ENCODE measurements at places on chromosomes 2 and 18.
A peak's percentile ranks its signal among the peaks of the same experiment; 100 is the strongest.

DNA sequence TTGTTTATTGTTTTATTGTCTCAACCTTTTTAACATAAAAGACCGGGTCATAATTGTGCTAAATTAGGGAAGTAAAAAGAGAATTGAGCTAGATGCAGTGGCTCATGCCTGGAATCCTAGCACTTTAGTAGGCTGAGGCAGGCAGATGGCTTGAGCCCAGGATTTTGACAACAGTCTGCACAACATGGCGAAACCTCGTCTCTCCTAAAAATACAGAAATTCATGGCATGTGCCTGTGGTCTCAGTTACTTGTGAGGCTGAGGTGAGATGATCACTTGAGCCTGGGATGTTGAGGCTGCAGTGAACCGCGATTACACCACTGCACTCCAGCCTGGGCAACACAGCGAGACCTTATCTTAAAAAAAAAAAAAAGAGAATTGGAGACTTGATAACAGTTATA lies 104.2 kb upstream of the TTC27 start:
- no peak for DNase-seq

DNA sequence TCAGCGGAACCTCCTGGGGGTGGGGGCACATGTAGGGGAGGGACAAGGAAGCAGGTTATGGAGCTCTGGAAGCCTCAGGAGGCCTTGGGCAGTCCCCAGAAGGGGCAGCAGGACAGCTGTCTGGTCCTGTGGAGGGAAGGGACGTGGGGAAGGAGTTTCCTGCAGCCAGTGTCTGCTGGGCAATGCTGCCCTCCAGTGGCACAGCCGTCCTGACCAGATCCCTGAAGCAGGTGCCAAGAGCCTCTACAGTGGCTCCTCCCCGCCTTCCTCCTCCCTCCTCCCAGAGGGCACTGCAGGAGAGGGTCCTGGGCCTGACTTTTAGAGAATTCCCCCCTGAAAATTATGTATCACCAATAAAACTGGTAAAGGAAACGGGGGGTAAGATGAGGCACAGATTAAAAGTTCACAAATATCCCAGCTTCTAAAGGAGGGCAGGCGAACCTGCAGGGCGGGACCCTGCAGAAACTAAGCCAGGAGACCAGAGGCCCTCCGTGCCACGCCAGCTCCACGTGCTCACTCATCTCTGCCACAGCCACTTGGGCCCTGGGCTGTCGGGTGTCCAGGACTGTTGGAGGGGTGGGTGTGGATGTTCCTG lies 258.5 kb downstream of the TWIST2 start:
- peak; percentile 36 for DNase-seq

DNA sequence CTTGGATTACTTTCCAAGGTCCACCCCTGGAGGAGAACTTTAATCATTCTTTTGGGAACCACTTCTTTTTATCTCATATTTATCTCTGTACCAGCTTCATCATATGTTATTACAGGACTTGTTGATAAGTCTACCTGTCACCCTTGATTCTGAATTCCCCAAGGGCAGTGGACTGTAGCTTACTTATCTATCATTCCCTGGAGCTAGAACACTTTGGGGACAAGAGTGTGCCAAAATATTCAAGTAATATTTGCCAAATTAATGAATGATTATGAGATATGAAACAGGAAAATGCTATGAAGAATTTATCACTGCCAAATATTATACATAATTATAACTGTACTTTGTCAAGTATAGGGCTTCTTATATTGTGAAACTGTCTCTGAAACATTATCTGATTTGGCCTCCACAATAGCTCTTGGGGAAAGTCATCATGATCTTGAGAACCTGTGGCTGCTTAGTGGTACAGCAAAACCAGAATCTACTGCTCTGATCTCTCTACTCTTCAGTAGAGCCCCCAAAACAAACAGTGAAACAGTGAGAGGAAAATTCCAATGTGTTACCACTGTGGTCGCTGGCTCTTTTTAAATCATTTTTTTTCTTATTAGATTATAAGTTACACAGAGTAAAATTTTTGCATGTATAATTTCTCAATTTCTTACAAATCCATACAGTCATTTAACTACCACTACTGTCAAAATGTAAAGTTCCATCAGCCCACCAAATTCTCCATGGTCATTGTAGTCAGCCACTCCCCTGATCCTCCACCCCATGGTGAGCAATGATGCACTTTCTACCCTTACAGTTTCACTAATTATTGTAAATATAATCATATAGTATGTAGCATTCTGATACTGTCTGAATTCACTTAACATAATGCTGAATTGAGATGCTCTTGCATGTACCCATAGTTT lies 197.5 kb downstream of the PIEZO2 start:
- DNase-seq, result no peak

- no peak for DNase-seq
Observed at GRCh38 chr2:3517948-3518495, 1.3 kb downstream of the ADI1 start.

GRCh38 chr2:17056236-17056635 lies 390.6 kb upstream of the CYRIA start:
- DNase-seq, result no peak

DNA sequence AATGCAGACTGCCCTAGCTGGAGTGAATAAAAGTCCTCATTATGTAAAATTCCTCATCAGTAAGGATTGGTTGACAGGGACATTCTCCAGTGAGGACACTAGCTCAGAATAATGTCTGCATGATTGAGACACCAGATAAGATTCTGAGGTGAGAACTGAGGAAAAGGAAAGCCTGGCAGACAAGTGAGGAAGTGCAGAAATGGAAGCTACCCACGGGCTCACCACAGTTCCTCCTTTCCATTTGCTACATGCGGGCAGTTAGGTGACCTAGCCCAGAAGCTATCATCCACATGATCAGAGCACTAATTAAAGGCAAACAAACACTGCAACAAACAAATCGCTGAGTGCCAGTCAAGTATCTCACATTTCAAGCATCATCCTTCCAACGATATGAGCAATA lies 27.7 kb downstream of the NETO1 start:
- DNase-seq, result no peak

- DNase-seq, result peak; percentile 55
Observed at GRCh38 chr18:32177530-32177929, 12.3 kb upstream of the MEP1B start.

GRCh38 chr2:16635791-16636699 lies 29.6 kb downstream of the CYRIA start:
- DNase-seq, result peak; percentile 84

GRCh38 chr2:9163306-9164111 lies 43.1 kb upstream of the ASAP2 start:
- DNase-seq, result peak; percentile 35
